ENCODE measurements at places on chromosomes 7 and 10. TPM values are rescaled to one million over a fixed set of nuclear protein-coding genes. Genes with fewer than 3 reads are reported as not detected.

CDC14C gene
- not detected for total RNA-seq

CHST15 gene
- 19.0 TPM for total RNA-seq

OR2A42 gene
- 0.15 TPM for total RNA-seq

FAM13C gene
- 17.8 TPM for total RNA-seq

PON3 gene
- total RNA-seq, result 5.9 TPM

CPXM2 gene
- 16.7 TPM for total RNA-seq

ACHE gene
- 4.3 TPM for total RNA-seq

PROSER2 gene
- 8.5 TPM for total RNA-seq

GTF2IRD1 gene
- total RNA-seq, result 11.0 TPM

CAMK2G gene
- 28.0 TPM for total RNA-seq

CBLL1 gene
- 27.5 TPM for total RNA-seq

UTF1 gene
- total RNA-seq, result not detected
